Stimulated activated CD8-positive, alpha-beta memory T cell treated with anti-CD3 and anti-CD28 coated beads, Interleukin-15, amount 100 ng/mL, for 4 hours (primary cell): ENCODE measurements at places on chromosomes 5 and 9.

DNA sequence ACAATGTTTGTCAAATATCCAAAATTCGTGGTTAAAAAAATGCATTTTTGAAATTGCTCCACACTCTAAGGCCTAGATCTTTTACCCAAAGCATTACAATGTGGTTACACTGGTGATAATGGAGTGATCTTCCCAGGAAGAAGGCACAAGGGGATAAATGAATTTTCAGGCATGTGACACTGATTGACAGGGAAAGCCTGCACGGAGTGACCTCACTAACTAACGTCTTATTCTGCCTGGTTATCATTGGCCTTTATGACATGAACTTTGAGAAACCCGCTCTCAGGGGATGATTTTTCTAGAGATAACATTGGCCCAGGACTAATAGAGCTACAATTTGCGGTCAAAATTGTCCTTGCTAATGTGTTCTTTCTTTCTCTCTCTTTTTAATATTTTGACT is 137.6 kb downstream of the PRKACG start:
- no peak for DNase-seq

DNA sequence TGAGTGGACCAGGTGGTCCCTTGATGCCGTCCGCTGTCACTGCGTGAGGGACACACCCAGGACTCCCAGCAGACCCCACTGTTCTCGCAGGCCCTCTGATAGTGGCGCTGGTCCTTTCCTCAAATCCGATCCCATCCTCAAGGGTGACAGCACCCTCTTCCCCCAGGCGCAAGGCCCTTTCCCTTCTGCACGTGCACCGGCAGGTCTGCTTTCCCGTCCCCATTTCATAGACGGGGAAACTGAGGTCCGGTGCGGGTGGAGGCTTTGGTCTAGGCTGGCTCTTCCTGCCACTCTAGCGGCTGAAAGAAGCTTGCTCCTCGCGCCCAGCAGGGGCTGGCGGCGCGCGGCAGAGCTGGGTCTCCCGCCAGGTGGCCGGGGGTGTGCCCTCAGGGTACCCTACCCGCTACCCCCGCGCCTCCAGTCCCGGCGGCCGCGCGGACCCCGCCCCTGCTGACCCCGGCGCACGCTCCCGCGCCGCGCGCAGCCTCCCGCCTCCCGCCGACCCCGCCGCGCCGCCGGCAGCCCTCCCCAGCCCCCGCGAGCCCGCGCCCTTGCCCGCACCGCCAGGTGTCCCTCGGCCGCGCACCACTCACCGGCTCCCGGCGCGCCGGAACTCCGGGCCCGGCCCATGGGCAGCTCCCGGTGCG is 453 bp downstream of the RASGEF1C start:
- no peak for DNase-seq

DNA sequence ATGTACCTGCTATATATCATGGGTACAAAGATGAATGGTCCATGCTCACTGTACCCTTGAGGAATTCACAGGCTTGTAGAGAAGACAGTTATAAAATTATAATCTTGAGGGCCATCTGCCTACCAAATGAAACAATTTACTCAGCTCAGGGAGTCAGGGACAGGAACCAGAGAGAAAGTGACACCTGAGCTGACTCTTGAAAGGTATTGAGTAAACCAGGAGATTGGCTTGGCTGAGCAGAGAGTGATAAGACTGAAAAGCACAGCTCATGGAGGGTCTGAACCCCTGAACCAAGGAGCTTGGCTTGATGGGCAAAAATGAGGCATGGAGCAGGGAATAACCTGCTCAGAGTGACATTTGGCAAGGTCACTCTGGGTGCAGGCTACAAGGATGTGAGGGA is 147.3 kb downstream of the FAM114A2 start:
- DNase-seq = no peak

DNA sequence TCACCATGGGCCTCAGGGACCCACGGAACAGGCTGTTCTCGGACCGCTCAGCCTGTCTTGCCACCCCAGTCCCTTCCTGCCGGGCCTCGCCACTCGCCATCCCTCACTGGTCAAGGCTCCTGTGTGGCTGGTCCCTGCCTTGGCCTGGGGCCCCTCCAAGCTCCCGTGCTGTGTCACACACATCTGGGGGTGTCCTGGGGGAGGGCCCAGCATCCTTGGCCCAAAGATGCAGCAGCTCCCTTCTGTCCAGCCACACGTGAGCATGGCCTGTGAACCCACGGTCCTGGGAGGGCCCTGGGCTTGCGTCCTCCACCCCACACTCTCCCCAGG is 425 bp upstream of the EGFL7 start:
- DNase-seq = no peak

GRCh38 chr9:35882263-35882848 is 12.2 kb upstream of the OR13J1 start:
- DNase-seq = peak; percentile 26

DNA sequence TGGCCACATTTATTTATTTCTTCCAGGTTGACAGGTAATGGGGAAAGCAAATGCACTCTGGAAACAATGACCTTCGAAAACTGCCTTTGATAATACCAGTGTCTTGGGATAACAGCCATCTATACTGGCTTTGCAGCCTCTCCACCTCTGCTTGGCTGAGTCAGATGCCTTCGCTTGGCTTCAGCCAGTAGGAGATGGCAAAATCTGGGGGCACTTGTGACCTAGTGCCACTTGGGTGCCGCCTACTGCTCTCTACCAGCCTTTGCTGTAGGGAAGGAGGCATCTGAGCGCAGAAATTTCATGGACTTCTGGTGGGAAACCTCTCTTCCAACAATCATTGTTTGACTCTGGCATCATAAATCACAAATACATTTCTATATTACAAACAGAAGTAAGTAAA is 21.8 kb downstream of the FYB1 start:
- DNase-seq = no peak

DNA sequence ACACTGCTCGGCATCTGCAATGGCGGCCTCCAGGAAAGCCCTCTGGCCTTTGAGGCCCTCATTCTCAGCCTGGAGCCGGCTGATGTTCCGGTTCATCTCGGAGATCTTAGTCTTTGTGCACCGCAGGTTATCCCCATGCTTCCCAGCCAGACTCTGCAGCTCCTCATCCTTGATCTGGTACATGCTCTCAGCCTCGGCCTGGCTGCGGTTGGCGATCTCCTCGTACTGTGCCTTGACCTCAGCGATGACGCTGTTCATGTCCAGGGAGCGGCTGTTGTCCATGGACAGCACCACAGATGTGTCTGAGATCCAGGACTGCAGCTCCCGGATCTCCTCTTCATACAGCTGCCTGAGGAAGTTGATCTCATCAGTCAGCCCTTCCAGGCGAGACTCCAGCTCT is 21.9 kb downstream of the CEP120 start:
- DNase-seq = no peak

GRCh38 chr9:115373000-115373709 is 255.2 kb upstream of the TNC start:
- no peak for DNase-seq

- DNase-seq = no peak
These were observed 2.1 kb downstream of the CCNO start for GRCh38 chr5:55231029-55231918.

DNA sequence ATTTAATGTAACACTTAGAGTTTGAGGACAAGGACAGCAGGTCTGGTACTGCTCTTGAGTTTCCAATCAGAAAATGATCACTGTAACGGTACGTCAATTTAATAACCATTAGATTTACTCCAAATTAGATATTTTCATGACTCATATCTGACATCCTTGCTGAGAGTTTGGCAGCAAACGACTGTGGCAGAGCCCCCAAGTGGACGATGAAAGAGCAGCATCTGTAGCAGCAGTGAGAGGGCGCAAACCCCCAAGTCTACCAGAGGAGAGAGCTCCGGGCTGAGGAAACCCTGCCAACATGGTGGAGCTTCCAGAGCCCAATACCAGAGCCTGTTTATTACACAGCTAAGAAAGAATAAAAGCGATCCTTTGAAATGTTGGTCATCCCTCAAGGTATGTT is 73.2 kb upstream of the EPB41L4A start:
- DNase-seq = no peak

GRCh38 chr5:122175852-122176251 is 46.5 kb downstream of the ZNF474 start:
- DNase-seq = no peak

GRCh38 chr5:80216096-80216495 is 39.8 kb downstream of the SERINC5 start:
- no peak for DNase-seq

DNA sequence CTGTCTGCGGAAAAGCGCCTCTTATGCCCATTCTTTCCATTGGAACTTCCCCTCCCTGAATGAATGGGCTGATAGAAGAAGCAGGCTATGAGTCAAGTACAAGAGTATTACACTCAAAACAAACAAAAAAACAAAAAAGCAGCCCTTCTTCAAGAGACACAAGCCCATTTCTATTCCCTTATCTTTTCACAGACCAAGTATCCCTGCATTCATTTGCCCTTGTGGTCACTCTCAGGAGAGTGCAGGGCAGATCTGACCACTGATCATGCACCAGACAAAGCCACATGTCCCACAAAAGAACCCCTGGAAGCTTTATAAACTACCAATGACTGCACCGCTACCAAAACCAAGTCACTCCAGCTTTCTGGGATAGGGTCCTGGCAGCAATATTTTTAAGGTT is 262.5 kb upstream of the TAS2R1 start:
- no peak for DNase-seq

DNA sequence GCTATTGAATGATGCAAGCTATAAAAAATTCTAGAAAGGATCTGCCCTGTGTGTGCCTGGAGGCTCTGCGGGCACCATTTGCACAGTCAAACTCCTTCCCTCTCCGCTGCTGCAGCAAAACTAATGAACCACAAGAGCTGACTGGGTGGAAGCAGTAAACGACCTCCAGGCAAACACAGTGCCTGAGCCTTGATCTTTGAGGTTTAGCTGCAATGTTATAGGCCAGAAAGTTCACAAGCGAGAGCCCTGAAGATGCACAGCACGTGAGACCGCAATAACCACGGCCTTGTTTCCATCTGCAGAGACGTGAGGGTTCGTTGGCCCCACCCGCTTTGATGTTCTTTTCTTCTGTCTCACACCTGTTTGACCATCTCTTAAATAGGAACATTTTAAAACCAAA is 69.2 kb upstream of the S1PR3 start:
- no peak for DNase-seq

DNA sequence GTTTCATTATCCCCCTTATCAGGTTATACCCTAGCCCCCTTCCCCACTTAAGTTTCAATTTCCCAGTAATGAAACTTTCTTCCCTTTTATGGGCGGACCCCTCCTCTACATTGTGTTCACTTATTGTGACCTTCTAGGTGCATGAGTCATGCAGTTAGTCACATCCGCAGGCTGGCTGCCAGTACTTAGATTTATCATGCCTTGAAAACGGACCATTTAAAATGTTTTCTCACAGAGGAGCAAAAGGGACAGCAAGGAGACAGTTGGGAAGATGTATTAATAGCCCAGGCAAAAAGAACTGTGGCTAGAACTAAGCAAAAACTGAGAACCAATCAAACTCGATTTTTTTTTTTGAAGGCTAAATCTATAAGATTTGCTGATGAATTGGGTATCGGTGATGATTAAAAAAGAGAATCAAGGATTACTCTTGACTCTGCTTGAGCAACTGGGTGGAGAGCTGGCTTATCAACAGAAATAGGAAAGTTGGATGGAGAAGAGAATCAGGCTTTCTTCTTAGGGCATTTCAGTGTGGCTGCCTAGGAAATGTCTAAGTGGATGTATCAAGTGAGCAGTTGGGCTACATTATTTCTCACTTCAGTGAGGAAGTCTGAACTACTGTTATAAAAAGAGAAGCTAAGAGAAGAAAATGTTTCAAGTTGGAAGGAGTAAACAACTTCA is 615.0 kb downstream of the HINT1 start:
- no peak for DNase-seq

- no peak for DNase-seq
These were observed 4.3 kb downstream of the GFM2 start for GRCh38 chr5:74762599-74762998.

DNA sequence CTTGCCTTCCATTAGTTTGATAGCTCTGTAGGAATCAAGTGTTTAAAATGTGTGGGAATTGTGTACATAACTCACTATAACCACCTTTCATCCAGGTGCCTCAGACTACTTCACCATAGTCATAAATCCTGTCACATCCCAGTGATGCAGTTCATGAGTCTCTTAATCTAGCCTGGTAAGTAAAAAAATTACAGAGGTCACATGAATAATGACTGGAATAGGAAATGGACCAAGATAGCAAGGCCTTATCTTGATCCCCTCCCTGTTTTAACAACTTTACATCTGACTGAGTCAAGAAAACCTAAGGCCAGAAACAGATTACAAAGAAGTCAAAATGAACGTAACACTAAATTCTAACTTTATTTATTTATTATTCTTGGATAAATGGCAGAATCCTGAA is 1.5 kb upstream of the RNF145 start:
- DNase-seq = no peak

DNA sequence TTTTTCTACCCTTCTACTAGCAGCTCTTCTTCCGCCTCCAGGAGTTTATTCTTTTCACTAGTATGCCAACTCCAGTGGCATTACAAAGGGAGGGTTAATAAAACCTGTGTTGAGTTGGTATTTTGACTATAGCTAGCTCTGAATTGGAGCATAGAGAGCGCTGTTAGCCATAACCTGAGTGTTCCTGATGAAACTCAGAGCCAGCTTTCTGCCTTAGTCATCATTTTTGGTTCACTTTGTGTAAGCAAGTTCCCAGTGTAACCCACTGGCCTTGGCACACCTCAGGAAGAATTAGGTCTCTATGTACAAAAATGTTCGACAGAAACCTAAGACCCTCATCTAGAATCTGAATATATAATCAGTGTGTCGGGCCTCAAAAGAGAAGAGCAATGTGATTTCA is 238.9 kb downstream of the NR3C1 start:
- no peak for DNase-seq

DNA sequence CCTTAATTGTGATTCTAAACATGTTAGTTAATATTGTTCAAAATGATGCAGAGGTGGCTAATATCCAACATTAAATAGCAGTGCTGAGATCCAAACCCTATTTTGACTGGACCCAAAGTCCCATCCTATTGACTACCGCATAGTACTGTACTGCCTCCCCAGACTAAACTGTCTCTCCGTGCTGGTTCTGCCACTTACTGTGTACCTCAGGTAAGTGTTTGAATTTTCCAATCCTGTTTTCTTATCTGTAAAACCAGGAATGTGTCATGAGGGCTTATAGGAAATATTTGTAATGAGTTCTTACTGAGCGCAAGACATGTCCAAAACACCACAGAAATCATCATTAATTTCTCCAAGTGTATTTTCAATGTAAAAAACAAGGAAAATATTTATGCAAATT is 209.2 kb upstream of the CD180 start:
- no peak for DNase-seq

DNA sequence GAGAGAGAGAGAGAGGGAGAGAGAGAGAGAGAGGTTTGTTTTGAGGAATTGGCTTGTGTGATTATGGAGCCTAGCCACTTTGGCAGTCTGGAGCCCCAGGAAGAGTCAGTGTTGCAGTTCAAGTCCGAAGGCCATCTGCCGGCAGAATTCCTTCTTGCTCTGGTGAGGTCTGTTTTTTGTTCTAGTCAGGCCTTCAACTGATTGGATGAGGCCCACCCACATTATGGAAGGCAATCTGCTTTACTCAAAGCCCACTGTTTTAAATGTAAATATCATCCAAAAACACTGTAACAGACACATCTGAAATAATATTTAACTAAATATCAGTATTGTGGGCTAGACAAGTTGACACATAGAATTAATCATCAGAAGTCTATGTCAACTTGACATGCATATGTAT is 11.4 kb upstream of the GRM6 start:
- no peak for DNase-seq
